ENCODE measurements at places on chromosomes 1 and 21.

- DNase-seq = no peak
Measured at GRCh38 chr21:32190493-32191144, 88.2 kb downstream of the MIS18A start.

- DNase-seq = no peak
Measured at GRCh38 chr1:87735750-87736149, 407.1 kb downstream of the LMO4 start.

GRCh38 chr1:71047635-71048607, at the start of gene PTGER3:
Gene PTGER3 (minus strand): TSS chr1:71047816. CDS start chr1:71047577, 239 bp downstream.
- DNase-seq = no peak

- no peak for DNase-seq
Measured at GRCh38 chr1:239392271-239392670, 5.9 kb downstream of the CHRM3 start.

DNA sequence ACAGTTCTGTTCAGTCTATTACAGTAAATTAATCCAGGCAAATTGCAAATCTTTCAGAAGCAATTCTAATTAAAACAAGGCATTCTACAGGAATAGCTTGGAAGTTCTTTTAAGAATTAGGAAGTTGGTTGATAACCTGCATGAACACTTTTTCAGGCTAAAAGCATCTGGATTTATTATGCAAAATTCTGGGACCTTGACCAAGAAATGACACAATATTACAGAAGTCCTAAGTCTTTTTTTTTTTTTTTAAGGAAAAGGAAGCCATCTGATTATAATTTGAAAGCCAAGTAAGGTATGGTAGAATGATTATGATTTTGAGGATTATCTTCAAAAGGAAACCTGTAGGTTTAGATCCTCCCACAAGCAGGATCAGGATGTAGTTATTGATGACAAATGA, 74.7 kb upstream of the KCNK2 start:
- DNase-seq = no peak

DNA sequence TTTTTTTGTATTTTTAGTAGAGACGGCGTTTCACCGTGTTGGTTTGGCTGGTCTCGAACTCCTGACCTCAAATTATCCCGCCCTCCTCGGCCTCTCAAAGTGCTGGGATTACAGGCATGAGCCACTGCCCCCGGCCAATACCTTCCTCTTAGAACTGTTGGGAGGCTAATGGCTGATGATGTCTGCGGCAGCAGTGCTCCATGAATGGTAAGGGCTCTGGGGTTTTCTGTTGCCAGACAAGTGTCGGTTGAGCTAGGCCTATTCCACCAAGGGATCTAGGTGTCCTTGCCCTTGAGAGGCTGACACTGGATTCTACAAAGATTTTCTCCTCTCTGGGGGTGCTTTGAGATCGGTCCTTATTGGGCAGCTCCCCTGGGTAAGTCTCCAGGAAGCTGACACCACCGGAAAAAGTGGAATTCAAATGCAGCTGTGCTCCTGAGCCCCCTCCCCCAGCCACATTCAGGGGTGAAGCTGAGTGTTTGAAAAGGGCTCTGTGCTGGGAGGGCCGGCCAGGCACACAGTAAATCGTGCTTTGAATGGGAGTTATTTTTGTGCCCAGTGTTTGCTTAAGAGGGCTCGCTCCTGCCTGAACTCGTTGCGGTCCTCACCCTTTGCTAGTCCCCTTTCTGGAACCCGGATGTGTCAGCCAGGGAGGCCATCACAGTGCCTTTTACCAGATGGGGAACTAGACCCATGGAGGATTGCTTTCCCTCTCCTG, 5.2 kb downstream of the SOX13 start:
- no peak for DNase-seq

DNA sequence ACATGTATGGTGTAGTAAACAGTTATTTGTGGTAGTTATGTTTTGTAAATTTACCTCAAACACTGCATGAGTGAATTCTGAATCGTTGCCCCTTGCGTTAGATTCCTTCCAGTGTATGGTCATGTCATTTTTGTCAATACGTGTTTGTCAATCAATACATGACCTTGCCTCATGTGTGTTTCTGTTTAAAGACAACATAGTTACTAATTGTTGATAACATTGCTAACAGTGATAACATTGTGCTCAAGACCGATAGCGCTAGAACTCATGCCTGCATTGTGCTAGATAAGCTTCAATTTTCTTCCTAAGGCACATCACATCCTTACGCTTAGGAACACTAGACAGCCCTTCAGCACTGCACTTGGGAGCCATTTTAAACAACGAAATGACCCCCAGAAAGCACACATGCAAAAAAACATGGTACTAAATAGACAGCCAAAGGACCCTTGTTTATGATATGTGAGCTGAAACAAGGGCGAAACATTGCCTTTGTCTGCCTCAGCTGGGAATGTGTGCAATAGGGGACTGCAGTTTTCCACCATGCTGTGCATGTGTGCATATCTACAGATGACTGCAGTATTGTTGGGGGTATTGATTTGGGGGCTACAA, 37.3 kb downstream of the MRPS6 start:
- no peak for DNase-seq

GRCh38 chr1:214404154-214404553, 123.2 kb downstream of the SMYD2 start:
- DNase-seq = no peak

DNA sequence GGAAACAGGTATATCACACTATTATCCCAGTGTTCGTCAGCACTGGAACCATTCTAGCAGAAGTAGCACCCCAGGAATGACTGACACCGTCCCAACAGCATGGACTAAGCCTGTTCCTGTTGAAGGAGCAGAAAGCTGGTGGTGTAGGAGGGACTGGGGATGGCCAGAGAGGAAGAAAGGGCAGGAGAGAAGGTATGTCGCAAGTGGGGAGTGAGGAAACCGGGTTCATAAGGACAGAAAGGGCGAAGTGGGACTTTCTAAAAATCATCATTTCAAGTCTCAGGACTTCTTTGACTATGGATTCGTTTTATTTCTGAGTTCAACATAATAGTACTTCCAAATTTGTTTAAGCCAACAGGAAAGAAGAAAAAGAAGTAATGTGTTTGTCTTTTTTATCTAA, 19.7 kb upstream of the MX1 start:
- no peak for DNase-seq

DNA sequence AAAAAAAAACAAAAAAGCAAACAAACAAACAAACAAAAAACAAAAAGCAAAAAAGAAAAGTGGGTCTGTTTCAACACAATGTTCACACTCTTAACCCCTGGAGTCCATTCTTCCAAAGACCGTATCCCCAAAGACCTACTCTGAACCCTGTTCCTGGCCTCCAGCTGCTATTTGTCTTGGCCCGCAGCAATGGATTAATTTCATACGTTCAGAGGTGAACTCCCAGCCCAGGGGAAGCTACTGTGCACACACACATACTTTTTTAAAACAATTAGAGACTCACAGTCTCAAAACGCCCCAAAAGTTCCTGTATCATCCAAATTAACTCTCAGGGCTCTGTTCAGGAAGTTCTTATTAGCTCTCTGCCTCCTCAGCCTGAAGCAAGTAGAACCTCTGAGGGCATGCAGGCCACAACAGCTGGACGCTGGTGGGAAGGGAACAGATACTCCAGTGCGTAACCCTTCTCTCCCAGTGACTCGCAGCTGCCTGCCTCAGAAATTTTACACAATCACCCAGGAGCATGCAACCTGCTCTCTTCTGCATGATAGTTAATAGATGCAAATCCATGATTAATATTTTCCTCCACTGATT, 395.4 kb downstream of the RRAGC start:
- DNase-seq = no peak

DNA sequence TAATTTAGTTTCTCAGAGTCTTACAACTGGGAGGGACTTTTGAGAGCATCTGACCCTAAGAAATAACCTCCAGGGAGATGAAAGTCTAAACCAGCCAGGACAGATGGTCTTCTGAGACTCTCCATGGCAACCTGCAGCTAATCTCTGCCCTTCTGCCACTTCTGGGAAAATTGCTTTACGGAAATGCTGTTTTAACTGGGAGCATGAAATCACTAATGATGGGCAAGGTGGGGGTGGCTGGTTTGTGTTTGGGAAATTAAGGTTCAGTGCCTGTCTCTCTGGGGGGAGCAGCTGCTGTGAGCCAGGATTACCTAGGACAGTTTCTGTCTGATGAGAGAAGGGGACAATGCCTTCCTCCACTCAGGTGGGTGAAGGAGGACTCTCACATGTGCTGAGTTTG, 33.2 kb downstream of the ROR1 start:
- no peak for DNase-seq

GRCh38 chr21:29671728-29672127, 268.1 kb downstream of the GRIK1 start:
- no peak for DNase-seq

GRCh38 chr1:41072051-41072450, 50.5 kb upstream of the SLFNL1 start:
- no peak for DNase-seq

- no peak for DNase-seq
Measured at GRCh38 chr1:9455487-9456234, 83.6 kb upstream of the SLC25A33 start.

- DNase-seq = no peak
Measured at GRCh38 chr1:169059421-169059820, 47.1 kb upstream of the ATP1B1 start.

GRCh38 chr1:68112835-68113243, 62.4 kb upstream of the DIRAS3 start:
- no peak for DNase-seq

DNA sequence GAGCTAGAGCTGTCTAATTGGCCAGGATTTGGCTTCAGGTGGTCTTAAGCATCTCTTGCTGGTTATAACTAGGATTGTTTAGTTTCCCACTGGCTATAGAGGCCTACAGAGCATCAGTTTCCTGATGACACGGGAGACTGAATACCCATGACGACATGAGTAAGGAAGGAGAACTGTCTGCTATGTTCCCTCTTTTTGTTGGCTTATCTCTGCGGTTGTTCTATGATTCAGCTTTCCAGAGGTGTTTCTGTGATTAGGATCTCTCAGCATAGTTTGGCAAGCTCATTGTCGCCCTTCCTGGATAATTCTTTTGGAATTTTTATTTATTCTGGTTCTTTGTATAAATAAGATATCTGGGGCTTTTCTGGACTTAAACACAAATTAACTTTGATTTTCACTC, 163.4 kb downstream of the OLFM3 start:
- DNase-seq = no peak

DNA sequence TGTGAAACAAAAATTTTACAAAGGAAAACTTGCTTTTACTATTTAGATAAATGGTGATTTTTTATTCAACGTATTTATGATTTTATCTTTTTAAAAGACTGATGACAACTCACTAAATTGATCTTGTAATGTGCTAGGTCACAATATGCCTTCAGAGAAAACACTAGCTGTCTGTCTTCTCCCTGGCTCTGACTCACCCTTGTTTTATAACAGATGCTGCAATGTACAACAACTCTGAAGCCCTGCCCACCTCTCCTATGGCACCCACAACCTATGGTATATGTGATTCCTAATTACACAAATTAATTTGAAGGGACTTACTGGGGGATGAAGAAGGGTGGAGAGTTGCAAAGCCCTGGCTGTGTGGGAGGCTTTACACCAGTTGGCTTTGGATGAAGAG, 24.7 kb upstream of the HSD17B7 start:
- DNase-seq = no peak

GRCh38 chr1:245205864-245206263, 51.1 kb downstream of the KIF26B start:
- DNase-seq = no peak

DNA sequence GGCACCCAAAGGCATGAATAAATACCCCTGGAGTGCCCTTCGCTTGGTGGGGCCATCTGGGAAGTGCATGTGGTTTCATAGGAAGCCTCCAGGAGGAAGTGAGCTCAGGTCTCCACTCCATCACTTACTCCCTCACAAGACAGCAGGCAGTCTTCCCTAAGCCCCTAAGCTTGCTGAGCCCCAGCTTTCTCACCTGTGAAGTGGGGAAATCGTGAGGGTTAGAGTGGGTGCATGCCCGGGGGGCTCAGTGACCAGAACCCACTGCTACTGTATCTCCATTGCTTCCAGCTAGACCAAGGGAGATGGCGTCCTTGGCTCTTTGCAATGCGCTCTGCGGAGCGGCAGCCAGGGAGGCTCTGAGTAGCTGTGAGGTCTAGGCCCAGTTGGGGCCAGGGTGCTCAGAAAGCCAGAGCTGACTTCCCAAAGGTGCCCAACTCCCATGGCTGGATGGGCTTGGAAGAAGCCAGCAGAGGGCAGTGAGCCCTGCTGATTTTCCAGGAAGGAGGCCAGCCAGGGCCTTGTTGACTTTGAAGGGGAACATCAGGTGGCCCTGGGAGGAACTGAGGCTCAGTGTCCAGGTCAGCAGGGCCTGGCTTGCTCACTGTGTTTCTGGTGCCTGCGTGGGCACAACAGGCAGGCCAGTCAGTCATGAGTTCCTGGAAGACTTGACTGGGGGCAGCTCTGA, 27.3 kb downstream of the CDCP2 start:
- no peak for DNase-seq

GRCh38 chr1:214551436-214552173, at the start of gene PTPN14:
Gene PTPN14 (minus strand): TSS chr1:214551602. CDS start chr1:214464803, 86,799 bp downstream.
- DNase-seq = no peak

- DNase-seq = no peak
Measured at GRCh38 chr1:89518221-89518631, 6.4 kb upstream of the LRRC8B start.

- DNase-seq = no peak
Measured at GRCh38 chr21:36847189-36847588, 119.3 kb downstream of the HLCS start.

DNA sequence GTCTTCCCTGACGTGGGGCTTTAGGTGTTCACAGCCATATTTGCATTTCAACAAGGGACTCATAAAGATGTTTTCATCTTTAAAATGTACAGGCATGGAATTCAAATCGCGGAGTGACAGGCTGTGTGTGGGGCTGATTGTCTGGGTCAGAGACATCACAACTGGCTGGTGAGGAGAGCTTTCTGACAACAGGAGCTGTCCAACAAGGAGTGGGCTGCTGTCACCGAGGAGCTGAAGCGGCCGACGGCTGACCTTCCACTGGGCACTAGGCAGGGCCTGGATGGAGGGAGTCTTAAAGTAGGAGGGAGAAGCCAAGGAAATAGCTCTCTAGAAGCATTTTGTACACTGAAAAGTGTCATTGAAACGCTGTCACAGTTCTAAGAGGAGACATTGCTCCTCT, 30.5 kb upstream of the SCMH1 start:
- no peak for DNase-seq

- DNase-seq = no peak
Measured at GRCh38 chr21:38774152-38774551, 31.6 kb upstream of the ETS2 start.

Data from esophagus squamous epithelium (tissue), 5 donors.